CD4-positive, alpha-beta T cell treated with Interleukin-4 for 1 hour (primary cell): ENCODE measurements at places on chromosomes 11 and 22.

GRCh38 chr22:46263216-46263590 is at the start of gene PKDREJ:
TSS of gene PKDREJ (minus strand) at chr22:46263343. CDS start at chr22:46263322, 21 bp downstream.
- DNase-seq, result no peak

DNA sequence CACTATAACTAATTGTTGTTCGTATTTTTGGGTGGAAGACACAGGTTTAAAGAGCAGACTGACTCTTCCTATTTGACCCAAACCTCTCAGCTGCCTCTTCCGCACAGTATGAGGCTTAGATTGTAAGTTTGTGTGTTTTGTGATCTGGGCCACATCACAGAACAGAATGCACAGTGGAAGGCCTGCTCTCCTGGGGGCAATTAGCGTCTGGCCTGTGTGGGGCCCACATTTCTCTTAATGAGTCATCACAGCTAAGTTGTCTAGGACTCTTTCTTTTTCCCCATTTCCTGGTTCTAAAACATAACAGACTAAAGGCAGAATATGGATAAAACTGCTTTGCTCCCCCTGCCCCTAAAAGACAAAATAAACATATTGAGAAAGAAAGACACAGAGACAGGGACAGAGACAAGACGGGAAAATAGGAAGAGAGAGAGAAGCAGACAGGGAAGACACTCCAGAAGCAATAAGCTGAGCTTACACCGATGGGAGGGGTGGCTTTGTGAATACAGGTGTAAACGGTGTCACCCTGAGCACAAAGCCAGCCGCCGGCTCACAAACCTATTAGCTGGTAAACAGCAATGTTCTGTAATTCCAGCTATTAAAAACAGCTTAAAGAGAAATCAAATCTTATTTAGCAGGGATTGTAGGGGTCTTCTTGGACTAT is 127.4 kb upstream of the OPCML start:
- DNase-seq, result no peak

DNA sequence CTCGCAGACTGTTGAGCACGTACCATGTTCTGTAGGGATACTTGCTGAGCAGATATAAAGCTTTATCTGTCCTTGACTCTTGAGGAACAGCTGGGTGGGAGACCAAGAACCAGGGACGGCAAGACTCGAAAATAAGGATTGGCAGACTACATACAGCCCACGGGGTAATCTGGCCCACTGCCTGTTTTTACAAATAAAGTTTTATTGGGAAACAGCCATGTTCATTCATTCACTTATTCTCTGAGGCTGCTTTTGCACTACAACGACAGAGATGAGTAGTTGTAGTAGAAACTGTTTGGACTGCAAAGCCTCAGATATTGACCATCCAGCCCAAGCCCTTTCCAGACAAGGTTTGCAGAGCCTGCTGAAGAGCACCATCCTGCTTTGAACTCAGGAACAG is 20.3 kb upstream of the RBM4B start:
- DNase-seq, result no peak

- DNase-seq, result no peak
These were observed 839 bp downstream of the LRRN4CL start for GRCh38 chr11:62688491-62688890.
